Stimulated activated CD4-positive, alpha-beta T cell treated with anti-CD3 and anti-CD28 coated beads, Interleukin-12 subunit alpha, Interleukin-12 subunit beta, amount 100 ng/mL, for 4 hours (primary cell): ENCODE measurements at places on chromosomes 2 and 18.

DNA sequence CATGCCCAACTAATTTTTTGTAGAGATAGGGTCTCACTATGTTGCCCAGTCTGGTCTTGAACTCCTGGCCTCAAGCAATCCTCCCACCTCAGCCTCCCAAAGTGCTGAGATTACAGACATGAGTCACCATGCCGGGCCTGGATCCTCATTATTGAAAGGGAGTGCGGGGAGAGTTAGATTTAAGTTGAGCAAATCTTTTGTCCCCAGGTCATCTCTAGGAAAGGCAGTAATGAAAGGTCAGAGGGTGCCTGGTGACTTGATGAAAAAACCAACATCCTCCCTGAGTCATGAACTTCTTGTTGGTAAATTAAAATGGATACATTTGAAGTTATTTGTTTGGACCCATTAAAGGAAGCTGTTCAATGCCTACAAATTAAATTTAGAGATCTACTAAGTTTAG, 25.1 kb downstream of the STAT4 start:
- DNase-seq, result no peak

- no peak for DNase-seq
These were observed 28.3 kb downstream of the ADAM23 start for GRCh38 chr2:206471524-206472062.

DNA sequence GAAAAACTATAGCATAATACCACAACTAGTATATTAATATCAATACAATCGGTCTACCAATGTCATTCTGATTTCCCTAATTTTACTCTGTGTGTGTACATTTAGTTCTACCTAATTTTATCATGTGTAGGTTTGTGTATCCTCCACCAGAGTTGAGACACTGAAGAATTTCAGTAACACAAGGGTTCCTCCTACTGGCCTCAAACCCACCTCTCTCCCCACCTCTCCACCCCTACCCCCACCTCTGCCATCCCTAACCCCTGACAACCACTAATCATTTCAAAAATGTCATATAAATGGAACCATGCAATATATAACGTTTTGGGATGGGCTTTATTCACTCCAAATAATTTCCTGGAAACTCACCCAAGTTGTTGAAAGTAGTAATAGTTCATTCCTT, 117.9 kb downstream of the LYPD6 start:
- no peak for DNase-seq

GRCh38 chr2:241534701-241535375, 23.7 kb upstream of the BOK start:
- DNase-seq, result no peak

GRCh38 chr2:72118386-72118785, 29.3 kb downstream of the CYP26B1 start:
- no peak for DNase-seq

GRCh38 chr2:161217597-161218185, 57.5 kb downstream of the TANK start:
- DNase-seq, result no peak

DNA sequence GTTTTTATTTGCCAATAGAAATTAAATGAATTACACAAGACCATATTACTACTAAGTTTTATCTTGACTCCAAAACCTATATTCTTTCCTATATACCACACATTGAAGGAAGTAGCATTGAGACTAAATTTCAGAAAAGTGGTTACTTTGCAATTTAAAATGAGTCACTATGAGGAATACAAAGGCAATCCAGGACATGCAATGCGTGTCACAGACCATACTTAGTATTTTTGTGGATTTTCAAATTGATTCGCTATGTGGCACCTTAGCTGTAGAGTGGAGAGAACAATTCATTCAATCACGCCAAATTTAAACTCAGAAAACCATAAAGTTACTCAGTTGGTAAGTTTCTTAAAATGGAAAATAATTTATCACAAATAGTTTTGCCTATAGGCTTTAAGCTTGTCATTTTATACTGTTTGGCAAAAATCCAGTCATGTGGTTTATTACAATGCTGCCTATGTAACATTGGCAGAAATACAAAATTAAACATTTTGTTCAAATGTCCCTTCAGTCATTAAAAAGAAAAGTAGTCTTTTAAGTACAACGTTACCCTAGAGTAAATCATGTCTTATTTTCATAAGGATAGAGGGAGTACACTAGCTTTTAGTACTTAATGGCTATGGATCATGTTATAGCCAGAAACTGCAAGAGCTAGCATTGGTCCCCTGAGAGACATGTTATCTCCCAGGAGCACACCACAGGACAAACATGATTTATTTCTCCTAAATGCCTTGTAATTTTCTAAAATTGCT, 222.8 kb upstream of the CDH7 start:
- DNase-seq, result no peak

DNA sequence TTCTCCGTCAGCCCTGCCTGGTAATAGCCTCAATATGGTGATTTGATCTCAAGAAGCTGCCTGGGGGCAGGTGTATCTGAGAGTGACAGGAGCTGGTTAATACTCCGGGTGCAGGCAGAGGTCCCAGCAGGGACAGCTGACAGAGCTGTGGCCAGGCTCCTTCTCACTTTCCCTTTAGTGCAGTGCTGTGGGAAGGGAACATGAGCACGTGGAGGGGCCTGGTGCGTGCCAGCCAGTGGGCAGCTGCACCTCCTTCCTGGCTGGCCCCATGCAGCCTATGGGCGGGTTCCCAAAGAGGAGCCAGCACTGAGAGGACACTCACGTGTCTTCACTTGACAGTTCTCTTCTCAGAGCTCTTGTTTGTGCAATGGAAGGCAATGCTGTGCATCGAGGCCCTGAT, 9.1 kb downstream of the CNNM4 start:
- DNase-seq, result no peak

DNA sequence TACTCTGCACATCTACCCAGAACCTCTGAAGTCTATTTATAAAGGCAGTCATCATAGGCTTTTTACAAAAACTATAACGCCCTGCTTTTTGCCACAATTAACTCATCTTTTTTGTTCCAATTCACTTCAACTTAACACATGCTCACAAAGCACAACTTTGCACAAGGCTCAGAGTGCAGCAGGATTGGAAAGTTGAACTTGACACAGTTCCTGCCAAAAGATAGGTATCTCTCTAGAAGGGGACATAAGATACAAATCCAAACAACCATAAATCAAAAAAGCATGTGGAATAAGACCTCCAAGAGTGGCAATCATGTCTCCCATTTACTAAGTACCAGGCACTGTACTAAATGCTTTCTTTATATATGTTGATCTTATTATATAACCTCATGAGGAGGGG, 36.2 kb downstream of the RPL37A start:
- DNase-seq, result no peak

DNA sequence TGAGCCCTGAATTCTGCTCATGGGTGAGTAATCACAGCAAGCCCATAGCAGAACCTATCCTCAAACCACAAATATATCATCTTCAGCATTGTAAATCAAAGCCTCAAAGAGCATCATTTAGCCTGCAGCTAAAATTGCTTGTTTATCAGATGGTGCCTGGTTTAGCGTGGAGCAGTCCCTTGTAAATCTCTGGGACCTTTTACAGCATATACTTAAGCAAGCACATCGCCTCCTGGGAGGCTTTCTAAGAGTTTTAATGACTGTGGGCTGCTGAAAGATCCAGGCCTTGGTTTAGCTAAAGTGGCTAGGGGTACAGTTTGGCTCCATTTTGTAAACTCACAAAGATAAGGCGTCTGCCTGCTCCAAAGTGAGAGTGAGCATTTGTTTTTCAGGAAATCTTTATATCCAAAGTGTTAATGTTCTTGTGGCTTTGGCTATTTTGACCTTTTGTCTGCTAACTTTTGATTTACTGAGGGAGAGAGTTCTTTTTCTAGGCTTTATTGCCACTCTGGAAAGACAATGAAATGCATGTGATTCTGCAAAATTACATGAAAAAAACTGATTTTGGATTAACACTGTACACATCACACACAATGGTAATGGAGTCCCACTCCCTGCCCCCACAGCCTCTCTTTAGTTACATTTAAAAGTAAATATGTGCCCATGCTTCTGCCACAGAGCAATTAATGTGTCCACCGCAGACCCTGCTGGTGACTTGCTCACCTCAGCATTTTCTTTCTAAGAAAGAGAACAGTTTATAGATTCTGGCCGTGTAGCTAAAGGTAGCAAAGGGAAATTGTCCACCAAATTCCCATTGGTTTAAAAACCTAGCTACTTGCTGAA, 194.8 kb downstream of the LNPK start:
- no peak for DNase-seq

DNA sequence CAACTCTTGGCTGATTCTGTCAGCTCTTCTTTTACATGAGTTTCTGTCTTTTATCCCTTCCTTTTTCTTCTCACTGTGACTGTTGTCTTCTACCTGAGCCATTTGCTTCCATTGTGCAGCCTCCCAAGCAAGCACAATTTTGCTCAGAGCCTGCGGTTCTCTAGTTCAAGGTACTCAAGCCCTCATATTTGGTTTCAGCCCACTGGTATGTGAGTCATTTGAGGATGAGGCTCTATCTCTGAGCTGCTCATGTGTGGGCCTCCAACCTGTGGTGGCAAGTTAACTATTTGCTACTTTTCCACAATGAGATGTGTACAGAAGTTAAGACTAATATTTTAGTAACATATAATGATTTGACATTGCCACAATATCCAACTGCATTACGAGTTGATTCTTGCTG, 183.0 kb downstream of the PHLPP1 start:
- no peak for DNase-seq

GRCh38 chr18:23981369-23981980, 33.1 kb upstream of the TTC39C start:
- DNase-seq, result no peak

DNA sequence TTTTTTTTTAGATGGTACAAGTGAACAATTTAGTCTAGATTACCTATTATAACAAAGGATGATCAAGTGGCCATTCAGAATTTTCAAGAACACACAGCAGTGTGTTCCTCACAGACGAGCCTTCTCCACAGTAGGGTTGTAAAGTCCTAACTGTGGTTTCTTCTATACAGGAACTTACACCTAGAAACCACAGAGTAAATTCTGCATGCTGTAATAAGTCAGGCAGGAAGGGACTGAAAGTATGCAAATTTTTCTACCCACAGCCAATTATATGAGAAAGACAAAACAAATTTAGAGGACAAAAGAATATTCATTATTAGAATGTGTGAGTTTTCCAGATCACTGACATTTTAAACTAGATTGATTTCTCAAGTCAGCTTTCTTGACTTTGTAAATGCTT, 99.5 kb downstream of the RBMS1 start:
- DNase-seq, result no peak

DNA sequence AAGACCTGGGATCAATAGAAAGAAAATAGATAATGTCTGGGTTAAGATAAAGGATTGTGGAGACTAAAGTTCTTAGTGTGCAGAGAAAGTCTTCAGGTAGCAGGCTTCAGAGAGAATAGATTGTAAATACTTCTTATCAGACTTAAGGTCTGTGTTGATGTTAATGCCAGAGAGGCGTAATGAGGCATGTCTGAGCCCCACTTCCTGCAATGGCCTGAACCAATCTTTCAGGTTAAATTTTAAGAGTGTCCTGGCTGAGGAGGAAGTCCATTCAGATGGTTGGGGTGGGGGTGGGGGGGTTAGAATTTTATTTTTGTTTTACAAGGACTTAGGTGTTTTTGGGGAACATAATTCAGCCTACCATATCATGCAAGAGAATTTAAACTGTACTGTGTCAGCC, 129.5 kb downstream of the EVA1A start:
- no peak for DNase-seq

DNA sequence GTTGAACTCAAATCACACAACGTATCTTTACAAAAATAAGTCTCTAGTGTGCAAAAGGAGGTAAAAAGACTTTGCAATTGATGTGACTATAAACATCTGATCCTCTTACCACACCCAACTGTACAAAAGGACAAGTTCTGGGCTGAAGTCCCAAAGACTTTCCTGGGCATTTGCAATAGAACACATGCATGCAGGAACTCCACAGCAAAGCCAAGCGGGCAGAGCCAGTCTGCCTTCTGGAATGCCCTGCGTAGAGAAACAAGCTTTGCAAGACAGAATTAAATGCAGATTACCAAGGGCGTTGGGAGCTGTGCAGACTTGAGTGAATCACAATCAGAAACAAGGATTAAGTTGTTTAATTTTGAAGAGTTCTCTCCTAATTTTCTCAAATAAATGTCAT, 208.4 kb upstream of the ZNF521 start:
- no peak for DNase-seq

GRCh38 chr18:28690836-28691495, 514.0 kb upstream of the CDH2 start:
- DNase-seq, result no peak

- DNase-seq, result no peak
These were observed 5.7 kb downstream of the SERPINB8 start for GRCh38 chr18:63975628-63976027.

DNA sequence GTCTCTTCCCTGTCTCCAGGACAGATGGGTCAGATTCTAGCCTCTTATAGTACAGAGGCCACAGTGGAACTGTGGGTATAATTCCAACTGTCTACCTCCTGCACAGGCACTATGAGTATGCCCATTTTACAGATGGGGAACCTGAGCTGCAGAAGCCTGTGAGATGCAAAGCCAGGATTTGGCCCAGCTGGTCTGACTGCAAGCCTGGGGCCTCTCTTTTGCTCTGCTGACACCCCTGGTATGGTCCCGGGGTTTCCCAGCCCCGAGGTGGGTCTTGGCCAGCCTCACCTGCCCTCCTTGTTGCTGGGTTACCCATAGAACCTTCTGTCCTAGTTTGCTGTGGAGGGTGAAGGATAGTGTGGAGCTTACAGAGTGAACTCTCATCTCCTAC, 9.8 kb downstream of the HS6ST1 start:
- no peak for DNase-seq

DNA sequence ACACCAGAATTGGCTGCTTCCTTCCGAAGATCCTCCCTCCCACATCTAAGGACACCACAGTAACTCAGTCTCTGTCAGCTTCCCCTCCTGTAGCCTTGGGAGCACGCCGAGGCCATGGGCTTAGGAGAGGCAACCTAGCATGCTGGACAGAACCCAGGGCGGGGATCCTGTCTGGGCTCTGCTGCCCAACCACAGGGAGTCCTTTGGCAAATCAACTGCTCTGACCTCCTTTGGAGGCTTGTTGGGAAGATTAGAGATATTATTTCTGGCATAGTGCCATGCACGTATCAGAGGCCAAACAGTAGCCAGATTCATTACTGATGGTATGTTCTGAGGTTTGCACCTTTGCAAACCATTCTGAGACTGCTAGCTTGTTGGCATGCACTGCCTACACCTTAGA, 262.7 kb upstream of the EPAS1 start:
- no peak for DNase-seq

- no peak for DNase-seq
These were observed 75.8 kb downstream of the UGGT1 start for GRCh38 chr2:128166746-128167353.

DNA sequence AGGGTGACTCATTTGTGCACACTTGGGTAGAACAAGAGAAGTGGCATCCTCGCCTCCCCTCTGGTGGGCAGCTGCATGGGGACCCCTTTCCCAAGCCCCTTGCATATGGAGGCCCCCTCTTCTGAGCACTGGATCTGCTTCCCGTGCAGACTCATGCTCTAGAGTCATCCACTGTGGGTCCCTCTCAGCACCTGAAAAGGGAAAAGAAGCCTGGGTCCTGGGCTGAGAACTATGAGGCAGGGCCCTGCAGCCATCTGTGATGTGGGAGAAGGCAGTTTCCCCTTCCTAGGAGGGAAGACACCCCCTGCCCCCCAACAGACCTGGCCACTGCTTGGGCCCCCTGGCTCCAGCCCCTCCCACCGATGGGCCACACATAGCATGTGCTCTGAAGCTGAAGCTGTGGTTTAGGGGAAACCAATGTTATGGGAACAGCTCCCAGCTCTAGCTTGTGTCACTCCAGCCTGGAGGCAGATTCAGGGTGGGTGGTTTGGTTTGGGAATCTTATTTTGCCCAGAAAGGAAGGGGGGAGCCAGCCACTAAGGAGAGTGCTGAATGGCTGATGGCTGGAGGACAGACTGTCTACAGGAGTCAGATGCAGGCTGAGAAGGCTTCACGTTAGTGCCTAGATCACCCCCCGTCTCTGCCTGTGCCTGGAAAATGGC, 172.8 kb downstream of the GLI2 start:
- DNase-seq, result no peak
